Activated T-helper 9 cell treated with anti-CD3 and anti-CD28 coated beads, Interleukin-2, amount 50 U/mL, for 16 hours (primary cell): ENCODE measurements at places on chromosomes 4 and X.

DNA sequence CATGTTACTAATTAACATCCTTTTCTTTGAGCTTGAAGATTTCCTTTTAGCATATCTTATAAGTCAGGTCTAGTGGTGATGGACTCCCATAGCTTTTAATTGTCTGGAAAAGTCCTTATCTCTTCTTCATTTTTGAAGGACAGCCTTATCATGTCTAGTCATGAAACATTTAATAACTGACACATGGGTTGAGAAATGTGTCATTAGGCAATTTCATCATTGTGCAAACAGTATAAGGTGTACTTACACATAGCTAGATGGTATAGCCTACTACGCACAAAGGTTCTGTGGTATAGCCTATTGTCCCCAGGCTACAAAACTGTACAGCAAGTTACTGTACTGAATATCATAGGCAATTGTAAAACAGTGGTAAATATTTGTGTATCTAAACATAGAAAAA is 34.5 kb upstream of the ALG13 start:
- DNase-seq, result no peak

DNA sequence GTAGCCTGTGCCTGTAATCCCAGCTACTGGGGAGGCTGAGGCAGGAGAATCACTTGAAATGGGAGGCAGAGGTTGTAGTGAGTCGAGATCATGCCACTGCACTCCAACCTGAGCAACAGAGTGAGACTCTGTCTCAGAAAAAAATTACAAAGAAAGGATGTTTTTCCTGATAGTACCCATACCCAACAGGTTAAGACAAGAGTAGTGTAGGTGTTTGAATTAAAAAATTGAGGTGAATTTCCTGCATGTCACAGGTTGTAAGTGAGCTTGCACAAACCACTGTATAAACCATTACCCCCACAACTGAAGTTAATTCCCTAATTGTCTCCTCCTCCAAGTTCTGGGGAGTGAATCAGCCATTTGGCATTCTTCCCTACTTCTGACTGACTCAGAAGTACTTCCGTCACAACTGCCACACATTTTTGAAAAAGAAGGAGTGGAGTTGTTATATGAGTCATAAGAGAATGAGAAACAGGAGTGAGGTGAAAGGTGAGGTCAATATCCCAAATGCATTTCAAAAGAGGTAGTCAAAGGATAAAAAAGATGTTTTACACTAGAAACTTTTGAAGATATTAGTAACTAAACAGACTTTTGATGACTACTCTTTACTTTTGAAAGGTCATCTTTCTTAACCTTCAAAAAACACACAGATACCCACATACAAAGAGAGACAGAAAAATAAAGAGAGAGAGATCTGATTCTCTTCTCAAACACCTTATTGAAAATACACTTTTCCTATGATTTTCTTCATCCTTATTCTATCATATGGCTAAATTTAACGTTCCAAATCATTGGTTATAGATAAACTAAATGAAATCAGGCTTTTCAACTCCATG is 134.5 kb downstream of the BTC start:
- DNase-seq, result no peak

DNA sequence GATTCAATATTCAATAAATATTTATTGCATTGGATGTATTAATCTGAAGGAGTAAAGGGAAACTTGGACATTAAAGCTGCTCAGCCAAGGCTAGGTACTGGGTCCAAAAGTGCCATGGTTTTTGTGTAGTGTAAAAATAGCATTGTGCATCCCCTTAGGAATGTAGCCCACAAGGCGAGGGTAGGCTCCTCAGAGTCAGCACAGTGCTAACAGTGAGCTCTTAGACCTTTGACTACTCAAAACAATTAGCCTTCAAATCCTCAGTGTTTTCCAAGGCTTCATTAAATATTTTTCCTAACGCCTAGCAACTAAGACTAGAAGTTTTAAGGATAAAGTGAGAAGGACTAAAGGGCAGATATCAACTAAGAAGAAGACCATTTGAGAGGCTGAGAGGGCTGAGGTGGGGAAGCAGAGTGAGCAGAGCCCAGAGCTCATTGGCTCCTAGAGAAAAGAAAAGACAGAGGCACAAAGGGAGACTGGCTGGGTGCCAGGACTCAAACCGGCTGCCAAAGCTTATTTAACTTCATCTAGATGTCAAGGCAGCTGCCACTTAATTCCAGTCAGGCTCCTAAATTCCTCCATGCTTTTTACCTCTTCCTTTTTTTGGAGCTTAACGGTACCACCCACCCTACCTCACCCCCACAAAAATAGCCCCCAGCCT is 17.0 kb downstream of the PRKG2 start:
- no peak for DNase-seq

DNA sequence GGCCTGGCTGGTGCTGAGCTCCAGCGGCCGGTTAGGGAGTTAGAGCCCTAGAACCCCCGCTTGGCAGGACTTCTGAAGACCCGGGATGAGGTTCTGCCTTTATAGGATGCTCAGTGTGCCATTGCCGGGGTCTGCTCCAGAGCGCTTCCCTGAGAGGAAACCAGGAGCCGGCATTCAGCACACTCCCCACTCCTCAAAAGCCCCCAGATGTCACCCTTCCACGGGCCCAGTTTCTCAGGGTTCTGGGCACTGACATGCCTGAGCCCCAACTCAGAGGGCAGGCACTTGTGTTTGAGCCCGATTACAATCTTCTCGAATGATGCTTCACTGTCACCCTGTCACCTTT is 6.5 kb downstream of the NKX3-2 start:
- no peak for DNase-seq

DNA sequence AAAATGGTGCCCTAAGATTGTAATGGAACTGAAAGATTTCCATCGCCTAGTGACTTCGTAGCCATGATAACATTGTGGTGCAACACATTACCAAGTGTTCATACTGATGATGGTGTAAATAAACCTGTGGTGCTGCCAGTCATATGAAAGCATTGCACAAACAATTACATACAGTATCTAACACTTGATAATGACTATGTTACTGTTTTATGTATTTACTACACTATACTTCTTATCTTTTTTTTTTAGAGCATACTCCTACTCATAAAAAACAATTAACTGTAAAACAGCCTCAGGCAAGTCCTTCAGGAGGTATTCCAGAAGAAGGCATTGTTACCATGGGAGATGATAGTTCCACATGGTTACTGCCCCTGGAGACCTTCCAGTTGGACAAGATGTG is 152.7 kb upstream of the EDNRA start:
- DNase-seq, result no peak

DNA sequence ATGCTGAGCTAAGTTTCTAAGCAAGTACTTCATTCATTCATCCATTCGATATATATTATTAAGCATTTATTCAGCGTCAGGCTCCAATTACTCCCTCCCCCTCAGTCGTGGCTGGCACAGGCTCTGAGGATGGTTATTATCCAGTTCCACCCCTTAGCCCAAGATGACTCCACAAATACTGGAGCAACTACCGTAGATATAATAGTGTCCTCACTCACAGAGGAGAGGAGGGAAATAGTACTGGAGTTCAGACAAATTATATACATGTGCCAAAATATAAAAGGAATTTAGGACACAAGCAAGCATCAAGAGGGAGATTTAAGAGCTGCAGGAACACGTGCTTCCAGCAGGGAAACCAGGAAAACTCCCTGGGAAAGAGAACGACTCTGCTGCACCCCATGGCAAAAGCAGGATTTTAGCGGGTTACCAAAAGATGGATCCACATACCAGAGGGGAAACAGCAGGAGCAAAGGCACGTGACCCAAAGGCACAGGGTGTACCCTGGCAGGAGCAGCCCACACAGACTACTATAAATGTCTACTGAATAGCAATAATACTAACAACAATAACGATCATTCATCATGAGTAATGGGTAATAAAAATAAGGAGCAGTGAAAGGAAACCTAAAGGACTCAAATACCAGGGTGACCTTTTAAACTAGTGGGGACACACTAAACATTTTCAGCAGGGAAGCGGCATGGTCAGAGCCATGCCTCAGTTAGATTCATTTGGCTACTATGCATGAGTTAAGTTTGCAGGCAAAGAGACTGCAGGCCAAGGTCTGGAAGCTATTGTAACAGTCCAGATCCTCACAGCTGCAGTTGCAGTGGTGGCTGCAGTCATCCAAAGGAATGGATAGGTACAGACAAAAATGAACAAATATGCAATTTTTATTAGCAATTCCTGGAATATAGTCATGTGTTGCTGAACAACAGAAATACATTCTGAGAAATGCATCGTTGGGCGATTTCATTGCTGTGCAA is 153.7 kb downstream of the APBB2 start:
- no peak for DNase-seq

DNA sequence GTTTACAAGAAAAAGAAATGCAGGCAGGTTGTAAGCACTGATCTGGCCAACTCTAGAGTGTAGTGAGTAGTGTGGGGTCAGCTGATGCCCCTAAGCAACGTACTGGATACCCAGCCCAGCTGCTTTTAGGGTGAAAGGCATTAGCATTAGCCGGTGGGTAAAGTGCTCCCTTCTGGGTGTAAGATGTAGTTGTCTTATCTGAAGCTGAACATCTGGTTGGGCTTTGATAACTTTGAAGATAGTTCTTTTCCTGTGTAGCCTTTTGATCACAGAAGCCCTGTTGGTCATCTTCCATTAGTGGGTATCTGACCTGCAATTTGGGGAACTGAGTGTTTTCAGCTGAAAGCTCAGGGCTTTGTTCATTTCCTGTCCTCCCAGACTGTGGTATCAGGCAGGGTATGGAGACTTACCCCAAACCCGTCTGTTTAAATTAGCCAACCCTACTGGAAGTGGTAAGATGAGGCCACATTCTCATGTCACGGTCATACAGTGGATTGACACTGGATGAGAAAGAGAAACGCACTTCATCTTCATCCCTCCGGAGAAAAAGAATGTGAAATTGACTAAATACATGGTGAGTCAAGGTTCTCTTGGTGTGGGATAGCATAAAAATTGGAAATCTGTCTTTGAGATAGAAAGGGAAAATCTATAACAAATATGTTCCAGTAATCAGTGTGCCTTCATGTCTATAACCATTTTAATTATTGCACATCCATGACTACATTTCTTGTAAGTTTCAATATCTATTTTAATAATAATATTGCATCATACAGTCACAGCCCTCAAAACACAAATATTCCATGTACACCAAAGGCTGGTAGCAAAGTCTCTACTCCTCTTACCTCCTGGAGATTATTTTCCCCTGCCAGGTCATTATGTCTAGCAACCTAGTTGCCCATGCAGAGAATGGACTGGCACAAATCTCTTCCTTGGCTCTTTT is 8.7 kb downstream of the RHOH start:
- no peak for DNase-seq

DNA sequence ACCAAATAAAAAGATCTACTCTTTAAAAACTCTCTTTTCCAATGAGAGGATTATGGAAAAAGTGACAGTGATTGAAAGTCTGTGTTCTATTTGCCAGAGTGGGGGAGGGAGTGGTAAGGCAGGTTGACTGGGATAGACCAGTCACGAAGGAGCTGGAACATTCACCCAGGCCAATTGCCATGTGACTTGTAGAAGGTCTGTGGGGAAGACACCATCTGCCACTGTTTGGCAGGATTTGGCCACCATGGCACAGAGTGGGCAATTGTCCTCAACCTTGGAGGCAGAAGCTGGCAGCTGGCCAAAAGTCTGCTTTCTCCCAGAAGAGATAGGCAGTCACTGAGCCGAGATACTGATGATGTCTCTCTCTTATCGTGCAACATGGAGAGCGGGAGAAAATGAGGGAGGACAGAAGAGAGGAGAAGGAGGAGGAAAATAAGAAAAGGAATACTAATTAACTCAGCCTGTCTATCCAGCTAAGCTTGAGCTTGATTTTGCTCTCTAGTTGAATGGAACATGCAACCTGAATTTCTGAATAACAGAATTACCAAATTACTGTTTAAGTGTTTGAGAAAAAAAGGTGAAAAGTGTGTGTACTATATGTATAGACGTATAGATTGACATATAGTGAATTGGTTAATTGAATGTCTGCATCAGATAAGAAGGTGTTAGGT is 267.1 kb downstream of the ARHGAP24 start:
- DNase-seq, result no peak

- no peak for DNase-seq
Observed at GRCh38 chr4:7235030-7235380, 42.7 kb downstream of the SORCS2 start.

DNA sequence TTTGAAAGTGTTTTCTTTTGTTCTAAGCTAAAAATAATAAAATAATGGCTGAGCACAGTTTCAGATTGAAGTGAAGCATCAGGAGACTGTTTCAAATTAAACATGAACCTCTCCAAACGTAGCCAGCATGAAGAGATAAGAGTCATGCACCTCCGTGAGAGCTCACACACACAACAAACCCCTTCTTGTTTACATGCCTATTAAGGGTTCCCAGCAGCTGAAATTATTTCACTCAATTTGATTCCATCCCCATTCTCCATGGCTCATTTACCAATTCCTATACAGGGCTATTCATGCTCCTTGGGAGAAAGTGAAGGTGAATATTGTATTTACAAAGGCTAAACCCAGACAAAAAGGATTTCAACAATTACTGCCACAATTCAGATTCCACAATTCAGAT is 954.1 kb upstream of the INTU start:
- DNase-seq, result no peak
